ENCODE measurements at places on chromosomes 7 and 10.

GRCh38 chr7:159022238-159022993 lies 122.3 kb downstream of the VIPR2 start:
- H3K27me3 ChIP-seq, result peaks cover 69% of the 10 kb centered on the region
- no peak overlapping the region for H3K27ac ChIP-seq
- no peaks in the 10 kb centered on the region for H3K36me3 ChIP-seq
- no peaks in the 10 kb centered on the region for H3K4me1 ChIP-seq
- no peak for DNase-seq

GRCh38 chr7:628402-628763 lies 98.1 kb upstream of the DNAAF5 start:
- no peaks in the 10 kb centered on the region for H3K4me1 ChIP-seq
- H3K27ac ChIP-seq, result no peak overlapping the region
- H3K27me3 ChIP-seq, result no peaks in the 10 kb centered on the region
- DNase-seq, result no peak
- no peaks in the 10 kb centered on the region for H3K36me3 ChIP-seq

DNA sequence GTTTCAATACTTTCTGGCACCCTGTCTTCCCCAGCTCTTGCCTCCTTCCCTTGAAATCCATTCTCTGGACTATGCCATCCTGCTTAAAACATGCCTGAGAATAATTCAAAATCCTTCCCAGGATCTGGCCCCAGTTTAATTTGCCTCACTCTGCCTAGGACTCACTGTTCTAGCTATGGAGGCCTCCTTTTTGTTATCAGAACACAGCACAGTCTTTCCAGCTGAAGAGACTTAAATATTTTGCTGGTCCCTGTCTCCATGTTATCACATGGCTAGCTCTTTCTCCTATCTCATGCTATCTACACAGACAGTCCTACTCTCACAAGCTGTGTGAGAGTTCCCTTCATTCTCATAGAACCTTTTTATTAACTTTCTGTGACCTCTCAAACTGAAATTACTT lies 194.8 kb downstream of the RNLS start:
- peaks cover 26% of the 10 kb centered on the region for H3K4me1 ChIP-seq
- no peak overlapping the region for H3K4me3 ChIP-seq
- DNase-seq, result no peak
- H3K27ac ChIP-seq, result no peak overlapping the region
- H3K27me3 ChIP-seq, result no peaks in the 10 kb centered on the region

DNA sequence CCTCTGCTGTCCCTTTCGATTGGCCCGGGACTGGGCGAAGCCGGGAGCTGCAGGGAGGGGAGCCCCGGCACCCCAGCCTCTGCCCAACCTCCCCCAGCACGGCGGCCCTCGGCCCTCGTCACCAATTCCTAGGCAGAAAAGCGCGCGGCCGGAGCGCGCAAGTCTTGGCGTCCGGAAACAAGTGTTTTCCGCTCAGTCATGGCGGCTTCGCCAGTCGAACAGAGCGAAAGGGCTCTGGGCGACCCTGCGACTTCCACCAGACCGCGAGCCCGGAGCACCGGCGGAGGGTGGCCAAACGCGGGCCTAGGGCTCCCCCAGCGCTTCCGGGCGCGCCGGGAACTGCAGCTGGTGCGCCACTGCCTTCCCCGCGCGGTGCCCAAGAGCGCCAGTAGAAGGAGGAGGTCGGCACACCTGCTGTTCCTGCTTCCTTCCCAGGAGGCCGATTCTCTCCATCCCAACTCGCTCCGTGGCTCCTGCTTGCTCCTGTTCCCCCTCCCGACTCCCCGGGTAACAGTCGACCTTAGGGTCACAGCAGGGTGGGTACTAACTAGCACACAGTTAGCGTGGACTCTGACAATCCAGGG lies 729.9 kb downstream of the ZWINT start:
- H3K36me3 ChIP-seq, result no peaks in the 10 kb centered on the region
- DNase-seq, result peak; percentile 80
- H3K4me1 ChIP-seq, result no peaks in the 10 kb centered on the region
- H3K27me3 ChIP-seq, result no peaks in the 10 kb centered on the region
- no peak overlapping the region for H3K27ac ChIP-seq
- H3K4me3 ChIP-seq, result peak overlapping the region; percentile 53

DNA sequence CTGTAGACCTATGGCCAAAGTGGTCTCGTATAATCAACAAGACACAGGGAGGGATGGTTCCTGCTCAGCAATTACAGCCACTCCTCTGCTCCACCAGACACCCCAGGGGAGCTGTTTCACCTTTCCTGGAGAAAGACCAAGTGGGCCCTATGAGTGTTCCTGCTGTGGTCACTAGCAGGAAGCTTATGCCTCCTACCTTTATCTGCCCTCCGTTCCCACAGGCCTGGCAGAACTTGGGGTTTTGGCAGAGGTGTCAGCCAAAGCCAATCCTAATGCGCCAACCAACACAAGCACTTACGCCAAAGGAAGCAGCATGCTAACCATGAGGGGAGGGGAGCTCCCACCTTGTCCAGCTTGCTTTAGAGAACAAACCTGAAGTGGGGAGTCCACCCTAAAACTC lies 31.2 kb downstream of the XPNPEP1 start:
- H3K27me3 ChIP-seq, result no peaks in the 10 kb centered on the region
- DNase-seq, result no peak
- no peak overlapping the region for H3K27ac ChIP-seq
- no peaks in the 10 kb centered on the region for H3K36me3 ChIP-seq
- H3K4me3 ChIP-seq, result no peak overlapping the region
- H3K4me1 ChIP-seq, result no peaks in the 10 kb centered on the region

DNA sequence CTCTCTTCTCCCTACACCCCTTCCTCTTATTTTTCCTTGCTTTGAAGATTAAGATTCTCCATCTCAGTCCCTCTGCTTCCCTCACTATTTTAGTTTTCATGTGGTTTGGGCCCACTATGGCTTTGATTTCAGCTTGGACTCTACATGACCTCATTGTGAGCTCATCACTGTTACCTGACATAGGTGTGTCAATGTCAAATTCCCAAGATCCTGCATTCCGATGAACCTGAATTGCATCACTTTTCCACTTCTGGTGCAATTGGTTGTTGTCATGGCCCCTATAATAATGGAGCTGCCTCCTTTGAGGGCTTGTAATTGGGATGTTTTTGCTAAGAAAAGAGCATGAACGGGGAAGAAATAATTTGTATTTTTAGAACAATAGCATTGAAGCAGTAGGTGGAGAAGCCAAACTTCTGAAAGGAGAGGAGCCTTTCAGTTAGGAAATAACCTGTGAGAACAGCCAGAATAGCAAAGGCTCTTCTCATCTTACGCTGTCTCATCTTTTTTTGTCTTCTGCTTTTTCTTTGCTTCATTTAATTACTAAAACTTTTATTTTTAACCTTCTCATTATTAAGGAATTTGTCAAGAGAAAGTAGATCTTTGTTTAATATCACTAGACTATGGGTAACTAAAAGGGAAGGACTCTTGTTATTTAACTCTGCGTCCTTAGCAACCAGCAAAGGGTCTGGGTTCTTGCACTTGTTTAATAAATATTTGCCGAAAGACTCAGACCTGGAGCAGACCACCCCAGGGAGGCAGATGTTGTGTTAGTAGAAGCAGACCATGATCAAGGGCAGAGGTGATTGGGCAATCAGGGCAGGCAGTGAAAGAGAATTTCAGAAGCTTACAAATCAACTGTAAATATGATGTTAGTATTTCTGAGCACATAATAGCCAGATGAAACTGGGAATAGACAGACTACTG lies 95.4 kb downstream of the TES start:
- no peaks in the 10 kb centered on the region for H3K36me3 ChIP-seq
- H3K27ac ChIP-seq, result no peak overlapping the region

Measured in PC-9 (cell line).